Fibroblast of lung (primary cell): ENCODE measurements at places on chromosomes 11 and 22.
A peak's percentile ranks its signal among the peaks of the same experiment; 100 is the strongest.

DNA sequence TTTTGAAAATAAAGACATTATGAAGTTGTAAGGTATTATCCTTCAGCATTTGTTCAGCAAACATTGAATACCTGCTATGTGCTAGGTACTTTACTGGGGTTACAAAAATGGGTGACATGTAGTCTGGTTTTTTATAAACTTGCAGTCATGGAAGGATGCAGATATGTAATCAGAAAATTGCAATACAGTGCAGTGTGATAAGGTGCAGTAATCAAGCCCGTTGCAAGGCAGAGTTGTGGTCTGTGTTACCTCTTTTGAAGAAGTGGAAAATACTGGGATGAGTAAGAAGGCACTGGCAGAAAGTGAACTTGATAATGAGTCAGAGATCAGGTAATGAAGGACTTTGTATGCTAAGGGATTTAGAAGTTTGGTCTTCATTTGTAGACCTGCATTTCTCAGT is 8.1 kb downstream of the FBXO7 start:
- no peak for DNase-seq

DNA sequence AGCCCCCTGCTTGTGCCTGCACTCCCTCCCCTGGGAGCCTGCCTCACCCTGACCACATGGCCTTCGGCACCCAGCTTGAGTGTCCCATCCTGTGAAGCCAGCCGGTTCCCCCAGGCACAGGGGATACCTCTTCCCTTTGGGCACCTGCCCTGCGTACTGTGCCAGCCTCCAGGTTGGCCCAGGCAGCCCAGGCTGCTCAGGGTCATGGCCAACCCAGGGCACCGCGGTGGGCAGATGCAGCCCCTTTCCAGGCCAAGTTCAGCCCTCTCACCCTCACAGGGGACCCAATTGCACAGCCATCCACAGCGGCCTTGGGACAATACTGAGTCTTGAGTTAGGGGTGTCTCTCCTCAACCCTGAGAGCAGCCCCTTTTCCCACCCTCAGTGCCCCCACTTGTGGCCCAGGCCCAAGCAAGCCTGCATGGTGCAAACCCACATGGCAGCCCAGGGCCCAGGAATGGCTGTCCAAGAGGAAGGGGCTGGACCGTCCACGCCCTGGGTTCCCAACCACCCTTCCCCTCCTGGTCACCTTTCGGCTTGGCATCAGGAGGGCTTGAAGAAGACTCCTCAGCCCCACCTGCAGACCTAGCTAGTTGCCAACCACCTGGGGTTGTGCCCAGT is 87.7 kb downstream of the CDKN1C start:
- DNase-seq: no peak

GRCh38 chr11:118785362-118785761 is 5.6 kb downstream of the DDX6 start:
- peak; percentile 39 for DNase-seq

- DNase-seq: no peak
These were observed 37.6 kb downstream of the ZNF195 start for GRCh38 chr11:3341298-3341697.

- no peak for DNase-seq
These were observed 65.9 kb downstream of the MED15 start for GRCh38 chr22:20573176-20573832.

- no peak for DNase-seq
These were observed 88.8 kb downstream of the UBASH3B start for GRCh38 chr11:122744357-122744756.

DNA sequence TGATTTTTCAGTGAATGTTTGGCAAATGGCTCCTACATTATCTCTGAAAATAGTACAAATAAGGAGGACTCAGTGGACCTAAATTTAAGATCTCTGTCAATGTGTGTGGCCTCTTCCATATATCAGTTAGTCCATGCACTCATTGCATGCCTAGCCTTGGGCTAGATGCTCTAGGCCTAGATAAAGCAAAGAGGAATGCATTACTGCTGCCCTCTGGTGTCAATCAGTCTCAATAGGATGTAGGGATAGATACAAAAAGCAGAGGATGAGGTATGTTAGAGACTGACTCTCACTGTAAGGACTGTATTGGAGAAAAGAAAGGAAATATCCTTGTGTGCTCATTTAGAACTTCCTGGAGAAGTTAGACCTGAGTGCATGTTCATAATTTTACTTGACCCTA is 42.0 kb downstream of the MS4A2 start:
- DNase-seq: no peak

GRCh38 chr11:64243236-64243854 is 2.5 kb downstream of the FKBP2 start:
- DNase-seq: no peak

GRCh38 chr11:66464916-66465315 is 1.8 kb upstream of the PELI3 start:
- no peak for DNase-seq

DNA sequence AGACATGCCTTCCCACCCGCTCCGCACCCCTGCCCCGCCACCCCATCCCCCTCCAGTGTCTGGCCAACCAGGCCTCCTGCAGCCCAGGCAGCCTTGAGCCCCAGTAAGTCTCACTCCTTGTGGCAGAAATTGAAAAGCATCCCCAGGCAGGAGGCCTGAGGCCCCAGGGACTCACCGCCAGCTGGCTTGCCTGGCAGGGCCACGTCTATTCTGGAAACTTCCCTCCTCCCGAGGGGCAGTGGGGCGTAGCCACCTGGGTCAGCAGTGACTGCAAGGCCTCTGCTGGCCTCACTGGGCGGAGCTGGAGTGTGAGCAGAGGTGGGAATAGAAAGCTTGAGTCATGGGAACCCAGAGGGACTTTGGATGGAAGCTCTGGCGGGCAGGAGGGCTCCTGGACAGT is 26.3 kb downstream of the ANO1 start:
- no peak for DNase-seq

DNA sequence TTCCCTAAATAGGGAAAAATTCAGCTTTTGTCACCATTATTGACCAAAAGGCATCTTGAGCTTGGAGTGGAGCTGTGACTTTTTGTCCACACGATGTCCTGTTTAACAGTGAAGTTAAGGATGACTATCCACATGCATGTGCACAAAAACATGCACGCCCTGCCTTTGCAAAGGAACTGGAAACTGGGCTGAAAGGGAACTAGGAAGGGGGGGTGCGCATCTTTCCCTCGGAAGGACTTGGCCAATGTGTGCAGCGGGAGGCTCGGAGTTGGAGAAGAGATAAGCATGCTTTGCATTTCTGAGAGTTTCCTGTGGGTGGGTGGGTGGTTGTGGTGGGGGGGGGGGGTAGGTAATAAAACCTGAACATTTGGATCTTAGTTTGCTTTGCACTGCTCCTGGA is 411 bp upstream of the KIRREL3 start:
- no peak for DNase-seq

- DNase-seq: no peak
These were observed 27.3 kb downstream of the SERGEF start for GRCh38 chr11:17985517-17985916.

DNA sequence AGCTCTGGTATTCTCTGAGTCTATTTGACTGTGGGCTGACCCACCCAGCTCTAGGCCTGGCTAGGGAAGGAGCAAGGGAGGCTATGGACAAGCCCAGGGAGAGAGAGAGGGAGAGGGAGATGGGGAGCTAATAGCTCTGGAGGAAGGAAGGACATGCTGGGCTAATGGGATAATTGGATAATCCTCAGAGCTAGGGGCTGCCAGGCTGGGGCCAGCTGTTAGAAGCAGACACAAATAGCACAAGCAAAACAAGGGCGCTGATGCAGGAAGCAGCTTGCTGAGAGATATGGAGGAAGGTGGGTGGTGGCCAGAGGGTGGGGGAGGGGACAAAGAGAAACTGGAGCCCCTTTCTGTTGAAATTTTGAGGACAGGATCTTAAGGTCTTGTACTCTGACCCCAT is 23.2 kb downstream of the ADORA2A start:
- DNase-seq: no peak

GRCh38 chr11:61971248-61972111 is 4.0 kb upstream of the FTH1 start:
- peak; percentile 99 for DNase-seq

- DNase-seq: peak; percentile 44
These were observed 34.3 kb upstream of the SHISAL1 start for GRCh38 chr22:44347080-44347479.
